ENCODE measurements at places on chromosomes 7 and 10. TPM values are rescaled to one million over a fixed set of nuclear protein-coding genes. Genes with fewer than 3 reads are reported as not detected.

GRCh38 chr10:58897708-58898107, 278.7 kb upstream of the PHYHIPL start:
- peaks cover 5% of the 10 kb centered on the region for H3K4me1 ChIP-seq
- peaks cover 2% of the 10 kb centered on the region for H3K27me3 ChIP-seq
- H3K27ac ChIP-seq = no peak overlapping the region
- H3K4me3 ChIP-seq = no peak overlapping the region
- H3K36me3 ChIP-seq = no peaks in the 10 kb centered on the region

GRCh38 chr7:121798896-121799295, 74.1 kb upstream of the PTPRZ1 start:
- no peak overlapping the region for H3K4me3 ChIP-seq
- no peak overlapping the region for H3K27ac ChIP-seq
- H3K4me1 ChIP-seq = no peaks in the 10 kb centered on the region
- no peaks in the 10 kb centered on the region for H3K27me3 ChIP-seq

DNA sequence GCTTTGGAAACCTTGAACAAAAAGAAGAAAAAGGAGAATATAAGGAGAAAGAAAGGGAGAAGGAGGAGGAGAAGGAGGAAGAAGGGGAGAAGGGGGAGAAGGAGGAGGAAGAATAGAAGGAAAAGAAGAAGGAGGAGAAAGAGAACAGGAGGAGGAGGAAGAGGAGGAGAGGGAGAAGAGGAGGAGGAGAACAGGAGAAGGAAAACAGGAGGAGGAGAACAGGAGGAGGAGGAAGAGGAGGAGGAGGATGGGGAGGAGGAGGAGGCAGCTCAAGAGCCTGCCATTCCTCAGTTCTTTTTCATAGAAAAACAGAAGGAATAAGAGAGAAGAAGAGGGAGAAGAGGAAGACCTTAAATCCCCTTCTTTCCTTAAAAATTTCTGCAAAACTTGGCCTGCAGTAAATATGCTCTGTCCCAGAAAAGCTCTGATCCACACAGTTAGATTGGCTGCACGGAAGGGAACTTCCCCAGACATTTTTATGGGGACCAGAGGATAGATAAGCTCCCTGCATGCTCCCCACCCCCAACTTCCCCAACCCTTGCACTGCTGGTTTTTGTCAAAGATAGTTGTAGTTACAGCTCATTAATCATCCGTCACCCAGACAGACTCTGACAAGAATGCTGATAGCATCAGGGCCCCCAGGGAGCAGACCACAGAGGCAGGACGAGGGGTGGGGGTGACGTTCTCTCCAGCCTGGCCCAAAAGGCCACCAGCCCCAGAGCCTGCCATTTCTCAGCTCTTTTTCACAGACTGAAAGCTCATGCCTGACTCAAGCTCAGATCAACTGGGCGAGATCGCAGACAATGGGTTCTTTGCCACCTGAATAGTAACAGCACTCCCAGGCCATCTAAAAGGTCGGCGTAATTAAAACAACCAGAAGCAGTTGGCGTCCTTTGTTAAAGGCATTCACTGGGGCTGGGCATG, 34.5 kb upstream of the LYZL1 start:
- no peak for DNase-seq
- H3K27ac ChIP-seq = no peak overlapping the region
- H3K4me1 ChIP-seq = peaks cover 35% of the 10 kb centered on the region
- H3K4me3 ChIP-seq = no peak overlapping the region
- peaks cover 43% of the 10 kb centered on the region for H3K27me3 ChIP-seq

- H3K4me1 ChIP-seq = peaks cover 9% of the 10 kb centered on the region
- no peak overlapping the region for H3K4me3 ChIP-seq
- DNase-seq = peak; percentile 18
- no peak overlapping the region for H3K27ac ChIP-seq
- H3K27me3 ChIP-seq = peaks cover 7% of the 10 kb centered on the region
Observed at GRCh38 chr7:138116141-138116540, 39.9 kb downstream of the AKR1D1 start.

DNA sequence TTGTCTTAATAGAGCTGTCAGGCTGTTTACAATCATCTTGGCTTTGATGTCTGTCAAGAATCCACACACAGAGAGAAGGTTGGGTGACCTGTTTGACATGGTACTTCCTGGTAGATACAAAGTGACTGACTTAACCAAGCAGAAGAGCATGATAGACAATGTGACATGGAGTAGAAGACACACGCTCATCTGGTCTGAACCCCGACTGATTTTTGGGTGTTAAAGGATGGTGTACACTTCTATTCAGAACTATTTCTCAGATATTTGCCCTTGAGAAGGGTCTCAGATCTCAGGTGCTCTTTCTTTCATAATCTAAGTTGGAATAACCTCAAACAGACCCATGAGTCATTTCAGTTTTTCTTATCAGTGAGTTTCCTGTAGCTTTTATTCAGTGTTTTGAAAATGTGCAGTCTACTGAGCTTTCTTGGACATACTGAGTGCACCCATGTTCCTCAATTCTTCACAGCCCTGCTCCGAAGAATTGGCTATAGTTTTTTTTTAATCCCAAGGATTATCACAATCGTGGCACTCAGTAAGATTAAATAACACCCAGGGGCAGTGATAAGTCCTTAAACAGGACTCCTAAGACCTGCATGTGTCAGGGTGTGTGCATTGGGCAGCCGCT, 46.4 kb upstream of the NXPH1 start:
- no peaks in the 10 kb centered on the region for H3K27me3 ChIP-seq
- no peak overlapping the region for H3K27ac ChIP-seq
- peaks cover 4% of the 10 kb centered on the region for H3K36me3 ChIP-seq

DNA sequence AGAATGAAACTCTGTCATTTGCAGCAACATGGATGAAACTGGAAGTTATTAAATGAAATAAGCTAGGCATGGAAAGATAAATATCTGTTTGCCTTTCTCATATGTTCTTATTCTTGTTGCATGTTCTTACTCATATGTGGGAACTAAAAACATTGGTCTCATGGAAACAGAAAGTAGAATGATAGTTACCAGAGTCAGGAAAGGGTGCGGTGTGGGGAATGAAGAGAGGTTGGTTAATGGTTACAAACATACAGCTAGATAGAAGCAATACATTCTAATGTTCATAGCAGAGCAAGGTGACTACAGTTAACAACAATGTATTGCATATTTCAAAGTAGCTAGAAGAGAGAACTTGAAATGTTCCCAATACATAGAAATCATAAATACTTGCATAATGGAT, 105.1 kb downstream of the FAM107B start:
- H3K36me3 ChIP-seq = no peaks in the 10 kb centered on the region
- peaks cover 19% of the 10 kb centered on the region for H3K4me1 ChIP-seq
- H3K27me3 ChIP-seq = peaks cover 22% of the 10 kb centered on the region
- no peak overlapping the region for H3K27ac ChIP-seq
- DNase-seq = no peak

DNA sequence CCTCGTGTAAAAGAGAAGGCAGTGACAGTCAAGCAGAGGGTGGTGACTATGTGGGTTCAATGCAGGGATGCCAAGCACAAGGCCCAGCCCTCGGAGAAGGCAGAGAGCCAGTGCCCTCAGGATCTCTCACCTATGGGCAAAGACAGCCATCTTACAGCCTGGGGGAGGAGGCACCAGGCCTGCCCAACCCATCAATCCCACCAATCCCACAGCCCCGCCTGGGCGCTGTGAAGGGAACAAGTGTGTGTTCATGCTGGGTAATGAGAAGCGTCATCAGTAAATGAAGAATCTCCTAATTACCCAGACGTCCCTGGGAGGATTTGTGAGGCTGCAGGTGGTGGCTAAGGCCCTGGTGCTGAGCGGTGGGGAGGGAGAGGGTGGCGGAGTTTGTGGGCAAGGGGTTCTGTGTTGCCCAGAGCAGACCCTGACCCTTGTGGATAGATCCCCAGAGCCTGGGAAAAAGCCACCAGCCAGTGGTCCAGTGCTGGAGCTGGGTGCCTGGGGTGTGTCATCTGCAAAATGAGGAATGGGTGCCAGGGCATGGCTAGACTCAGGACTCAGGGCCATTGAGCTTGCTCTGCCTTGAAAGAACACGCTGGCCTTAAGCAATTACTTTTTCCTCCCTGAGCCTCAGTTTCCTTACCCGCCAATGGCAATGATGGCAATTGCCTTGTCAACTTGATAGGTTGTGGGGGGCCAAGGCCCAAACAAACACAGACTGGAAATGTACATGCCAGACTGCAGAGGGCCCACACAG, 128.1 kb upstream of the UNC5B start:
- no peak overlapping the region for H3K27ac ChIP-seq
- no peak for DNase-seq
- H3K4me3 ChIP-seq = no peak overlapping the region
- peaks cover 30% of the 10 kb centered on the region for H3K27me3 ChIP-seq
- H3K36me3 ChIP-seq = no peaks in the 10 kb centered on the region

- H3K4me3 ChIP-seq = peak overlapping the region; percentile 64
- H3K27ac ChIP-seq = peak overlapping the region; percentile 73
- no peaks in the 10 kb centered on the region for H3K27me3 ChIP-seq
- DNase-seq = peak; percentile 96
- H3K4me1 ChIP-seq = peaks cover 26% of the 10 kb centered on the region
Observed at GRCh38 chr7:40571796-40572195, 437.0 kb downstream of the SUGCT start.

GRCh38 chr10:92045641-92046106, 122.1 kb downstream of the BTAF1 start:
- no peak for DNase-seq
- H3K4me1 ChIP-seq = peaks cover 7% of the 10 kb centered on the region
- no peaks in the 10 kb centered on the region for H3K36me3 ChIP-seq
- no peak overlapping the region for H3K27ac ChIP-seq
- no peak overlapping the region for H3K4me3 ChIP-seq

DNA sequence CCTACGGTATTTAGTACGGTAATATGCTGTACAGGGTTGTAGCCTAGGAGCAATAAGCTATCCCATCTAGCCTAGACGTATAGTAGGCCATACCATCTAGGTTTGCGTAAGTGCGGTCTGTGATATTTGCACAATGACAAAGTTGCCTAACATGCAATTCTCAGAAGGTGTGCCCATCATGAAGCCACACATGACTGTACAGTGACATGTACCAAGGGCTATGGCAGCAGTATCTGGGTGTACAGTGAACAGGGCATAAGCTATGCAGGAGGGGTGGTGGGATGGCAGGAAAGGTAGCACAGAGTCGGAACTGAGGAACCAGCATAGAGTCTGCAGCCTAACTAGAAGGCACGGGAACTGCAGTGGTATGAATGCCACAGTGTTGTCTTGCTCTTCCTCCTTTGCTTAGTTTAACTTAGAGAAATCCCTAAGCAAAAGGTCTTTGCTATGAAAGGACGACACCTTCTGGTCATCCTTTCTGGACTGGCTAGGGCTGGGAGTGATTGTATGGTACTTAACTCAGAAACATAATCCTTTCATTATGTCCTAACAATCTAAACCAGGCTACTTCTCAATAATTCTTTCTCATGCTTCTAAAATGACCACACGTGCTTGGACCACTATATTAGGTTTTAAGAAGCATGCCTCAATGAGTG, 93.5 kb downstream of the DYNC1I1 start:
- no peaks in the 10 kb centered on the region for H3K36me3 ChIP-seq
- H3K27ac ChIP-seq = no peak overlapping the region
- DNase-seq = peak; percentile 2
- H3K4me1 ChIP-seq = peaks cover 7% of the 10 kb centered on the region

DNA sequence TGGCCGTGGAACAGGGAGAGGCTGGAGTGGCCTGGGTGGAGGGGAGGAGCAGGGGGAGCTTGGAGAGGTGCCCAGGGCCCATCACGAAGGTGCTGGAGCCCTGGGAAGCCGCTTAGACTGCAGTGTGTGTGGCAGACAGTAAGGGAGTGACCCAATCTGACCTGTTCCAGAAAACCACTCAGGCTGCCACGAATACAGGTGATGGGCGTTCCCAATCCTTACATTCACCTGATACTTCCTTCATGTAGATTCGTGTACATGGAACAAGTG, 161.7 kb downstream of the SVIL start:
- no peak overlapping the region for H3K4me3 ChIP-seq
- DNase-seq = no peak

- peak; percentile 18 for DNase-seq
- peak overlapping the region; percentile 99 for H3K27ac ChIP-seq
- peak overlapping the region; percentile 74 for H3K4me3 ChIP-seq
- H3K4me1 ChIP-seq = peaks cover 94% of the 10 kb centered on the region
- H3K36me3 ChIP-seq = no peaks in the 10 kb centered on the region
Observed at GRCh38 chr10:71769279-71769823, 4.0 kb downstream of the VSIR start.

DNA sequence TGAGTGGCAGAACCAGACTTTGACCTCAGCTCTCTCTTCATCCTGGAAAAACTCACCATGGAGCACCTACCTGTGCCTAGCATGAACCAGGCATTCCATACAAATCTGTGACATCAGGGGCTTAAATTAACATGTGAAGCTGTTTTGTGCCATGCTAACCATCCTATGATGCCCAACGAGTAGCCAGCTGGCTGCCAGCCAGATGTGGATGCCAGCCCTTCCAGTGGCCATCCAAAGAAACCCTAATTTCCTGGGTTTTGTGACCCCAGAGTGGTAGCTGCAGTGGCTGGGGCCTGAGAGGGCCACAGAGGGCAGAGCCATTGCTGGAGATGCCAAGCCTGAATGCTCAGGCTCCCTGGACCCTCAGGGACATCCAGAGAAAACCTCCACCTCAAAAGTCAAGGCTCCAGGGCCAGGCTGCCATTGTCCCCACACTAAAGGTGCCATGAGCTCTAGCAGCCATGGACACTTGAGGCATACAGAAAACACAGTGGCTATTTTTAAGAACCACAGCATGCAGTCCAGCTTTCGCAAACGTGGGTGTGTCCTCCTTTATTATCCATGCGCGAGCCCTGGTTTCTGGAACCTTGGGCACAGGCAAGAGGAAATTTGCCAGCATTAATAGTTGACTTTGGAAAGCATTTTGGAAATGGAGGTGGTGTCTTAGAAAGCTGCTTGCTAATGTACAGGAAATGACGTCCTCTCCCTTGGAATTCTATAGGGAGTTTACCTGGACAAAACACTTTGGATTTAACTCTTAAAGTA, 6.0 kb downstream of the CPXM2 start:
- H3K36me3 ChIP-seq = no peaks in the 10 kb centered on the region
- H3K4me3 ChIP-seq = no peak overlapping the region
- H3K27ac ChIP-seq = no peak overlapping the region
- H3K27me3 ChIP-seq = peaks cover 3% of the 10 kb centered on the region
- no peak for DNase-seq

GRCh38 chr7:158241919-158242318, 345.7 kb downstream of the PTPRN2 start:
- no peak overlapping the region for H3K4me3 ChIP-seq
- H3K4me1 ChIP-seq = no peaks in the 10 kb centered on the region
- no peaks in the 10 kb centered on the region for H3K27me3 ChIP-seq
- no peak overlapping the region for H3K27ac ChIP-seq

GRCh38 chr7:84027678-84028077, 166.9 kb downstream of the SEMA3A start:
- no peaks in the 10 kb centered on the region for H3K27me3 ChIP-seq
- H3K4me1 ChIP-seq = peaks cover 20% of the 10 kb centered on the region
- no peak overlapping the region for H3K27ac ChIP-seq

DNA sequence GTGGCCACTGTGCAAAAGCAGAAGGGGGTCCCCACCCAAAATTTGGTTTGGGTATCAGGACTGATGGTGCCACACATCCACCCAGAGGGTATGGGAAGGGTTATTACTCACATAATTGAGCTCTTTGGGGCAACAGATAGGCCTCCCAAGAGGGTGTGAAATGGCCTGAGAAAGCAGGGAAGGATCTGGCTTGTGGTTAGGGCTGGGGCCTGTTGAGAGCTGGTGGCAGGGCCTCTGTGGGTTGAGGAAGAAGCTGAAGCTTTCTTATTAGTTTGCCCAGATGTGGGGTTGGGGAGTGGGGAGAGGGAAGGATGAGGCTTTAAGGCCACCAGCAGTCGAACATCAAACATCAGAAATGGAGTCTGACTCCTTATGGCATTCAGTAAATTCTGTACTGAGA, 18.3 kb upstream of the MKI67 start:
- H3K27ac ChIP-seq = no peak overlapping the region
- H3K36me3 ChIP-seq = no peaks in the 10 kb centered on the region
- no peak overlapping the region for H3K4me3 ChIP-seq
- no peak for DNase-seq
- peaks cover 10% of the 10 kb centered on the region for H3K4me1 ChIP-seq
- peaks cover 17% of the 10 kb centered on the region for H3K27me3 ChIP-seq

The ASZ1 gene
- not detected for total RNA-seq

The ANKRD2 gene
- 7.7 TPM for total RNA-seq

The RP9 gene
- 12.7 TPM for total RNA-seq

Data from HFFc6 (cell line).